Activated CD4-positive, alpha-beta T cell treated with anti-CD3 and anti-CD28 coated beads for 4 hours (primary cell): ENCODE measurements at places on chromosomes 13 and 19.

DNA sequence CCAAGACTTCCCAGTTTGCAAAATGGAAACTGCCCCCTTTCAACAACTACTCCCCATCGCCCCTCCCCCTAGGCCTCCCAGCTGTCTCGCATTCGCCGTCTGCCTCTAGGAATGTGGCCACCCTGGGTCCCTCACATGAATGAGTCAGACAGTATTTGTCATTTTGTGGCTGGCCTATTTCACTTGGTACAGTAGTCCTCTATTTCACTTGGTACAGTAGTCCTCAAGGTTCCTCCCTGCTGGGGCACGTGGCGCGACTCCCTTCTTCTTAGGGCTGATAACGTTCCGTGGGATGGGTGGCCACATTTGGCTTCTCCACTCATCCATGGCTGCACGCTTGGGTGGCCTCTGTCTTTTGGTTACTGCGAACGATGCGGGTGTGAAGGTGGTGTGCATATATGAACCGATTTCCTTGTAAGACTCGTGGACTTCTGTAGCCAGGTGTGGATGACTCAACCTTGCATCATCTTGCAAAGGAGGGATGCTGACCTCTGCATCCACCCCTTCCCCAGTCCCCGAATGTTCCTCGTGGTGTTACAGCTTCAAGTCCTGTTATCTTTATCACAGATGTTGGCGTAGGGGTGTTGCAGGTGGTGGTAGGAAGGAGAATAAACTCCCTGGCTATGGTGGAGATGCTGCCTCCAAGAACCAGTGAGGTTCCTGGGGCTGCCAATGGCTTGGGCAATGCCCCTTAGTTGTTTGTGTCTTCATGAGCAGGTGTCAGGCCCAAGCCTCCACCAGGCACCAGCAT is 112.1 kb upstream of the SOX1 start:
- no peak for DNase-seq

DNA sequence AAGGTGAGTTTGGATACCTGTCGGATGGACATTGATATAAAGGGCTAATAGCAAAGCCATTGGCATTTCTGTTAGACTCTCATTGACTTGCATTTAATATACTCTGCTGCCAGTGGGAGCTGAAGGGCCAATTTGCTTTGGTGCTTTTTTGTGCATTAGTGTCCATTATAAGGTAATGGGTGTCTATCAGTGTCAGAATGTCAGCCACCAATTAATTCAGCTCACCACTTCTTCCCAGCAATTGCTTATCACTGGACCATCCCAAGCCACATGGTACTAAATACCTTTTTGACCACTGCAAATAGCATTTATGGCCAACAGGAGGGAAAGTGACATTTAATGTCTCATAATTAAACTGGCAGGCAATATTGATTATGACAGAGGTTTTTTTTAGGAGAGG is 317.8 kb downstream of the TEX29 start:
- DNase-seq: no peak

GRCh38 chr19:12723381-12723640 is 421 bp downstream of the TNPO2 start:
- no peak for DNase-seq

- DNase-seq: no peak
Measured at GRCh38 chr13:24911133-24911908, 147.4 kb downstream of the RNF17 start.

DNA sequence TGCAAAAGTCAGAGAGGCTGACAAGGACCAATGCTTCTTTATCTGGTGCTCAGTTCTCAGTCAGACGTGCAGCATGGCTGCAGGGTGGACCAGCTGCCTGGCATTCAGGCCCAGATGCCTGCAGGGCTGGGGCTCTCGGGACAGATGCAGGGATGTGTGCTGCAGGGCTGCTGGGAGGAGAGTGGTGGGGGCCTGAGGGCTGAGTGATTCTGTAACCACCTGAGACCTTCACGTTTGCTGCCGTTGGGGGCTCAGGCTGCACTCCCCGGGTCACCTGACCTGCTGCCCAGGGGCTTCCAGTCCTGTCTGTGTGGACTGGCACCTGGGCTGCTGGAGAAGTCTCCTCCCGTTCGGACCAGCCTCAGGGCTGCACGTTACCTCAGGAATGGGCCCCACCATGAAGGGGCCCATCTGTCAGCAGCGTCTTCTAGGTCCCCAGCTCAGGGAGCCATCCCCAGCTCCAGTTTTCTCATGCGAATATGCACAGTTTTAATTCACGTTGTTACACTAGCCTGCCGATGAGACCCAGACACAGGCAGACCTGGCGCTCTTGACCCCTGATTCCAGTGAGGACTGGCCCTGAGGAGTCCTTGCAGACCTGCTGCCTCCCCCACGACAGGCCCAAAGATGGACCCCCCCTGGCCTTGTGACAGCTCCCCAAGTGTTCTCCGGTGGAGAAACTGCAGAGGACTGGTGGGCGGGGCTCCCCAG is 16.9 kb downstream of the KCTD15 start:
- DNase-seq: no peak

- no peak for DNase-seq
Measured at GRCh38 chr13:97477844-97478243, 43.9 kb downstream of the RAP2A start.

DNA sequence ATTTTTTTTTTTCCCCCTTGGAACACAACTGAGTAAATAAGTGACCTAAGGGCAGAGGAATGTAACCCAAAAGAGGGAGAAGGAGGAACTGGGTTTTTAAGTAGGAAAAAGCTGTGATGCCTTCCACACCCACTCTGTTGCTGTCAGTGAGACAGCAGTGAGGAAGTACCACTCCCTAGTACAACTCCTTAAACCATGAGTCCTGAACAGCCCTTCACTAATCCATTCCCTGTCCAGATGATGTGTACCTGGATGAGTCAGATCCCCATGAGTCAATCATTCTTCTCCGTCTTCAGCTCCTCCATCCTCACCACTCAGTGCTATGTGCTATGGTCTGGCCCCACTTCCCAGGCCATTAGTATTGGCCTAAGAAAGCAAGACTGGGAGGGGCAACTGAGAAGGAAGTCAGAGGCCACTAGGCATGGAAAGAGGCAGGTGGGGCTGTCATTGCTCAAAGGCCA is 12.9 kb upstream of the CXCL17 start:
- DNase-seq: no peak

GRCh38 chr13:44079413-44080205 is 199.9 kb downstream of the LACC1 start:
- DNase-seq: no peak

GRCh38 chr13:39656325-39656677 is 839 bp downstream of the COG6 start:
- no peak for DNase-seq

- DNase-seq: no peak
Measured at GRCh38 chr13:23510544-23510916, 59.7 kb upstream of the TNFRSF19 start.

GRCh38 chr19:55246462-55247451 is 12.1 kb downstream of the PPP6R1 start:
- no peak for DNase-seq

- DNase-seq: no peak
Measured at GRCh38 chr13:69331245-69331644, 776.4 kb upstream of the ATXN8OS start.

GRCh38 chr13:21608961-21609360 is 5.0 kb upstream of the MICU2 start:
- no peak for DNase-seq

DNA sequence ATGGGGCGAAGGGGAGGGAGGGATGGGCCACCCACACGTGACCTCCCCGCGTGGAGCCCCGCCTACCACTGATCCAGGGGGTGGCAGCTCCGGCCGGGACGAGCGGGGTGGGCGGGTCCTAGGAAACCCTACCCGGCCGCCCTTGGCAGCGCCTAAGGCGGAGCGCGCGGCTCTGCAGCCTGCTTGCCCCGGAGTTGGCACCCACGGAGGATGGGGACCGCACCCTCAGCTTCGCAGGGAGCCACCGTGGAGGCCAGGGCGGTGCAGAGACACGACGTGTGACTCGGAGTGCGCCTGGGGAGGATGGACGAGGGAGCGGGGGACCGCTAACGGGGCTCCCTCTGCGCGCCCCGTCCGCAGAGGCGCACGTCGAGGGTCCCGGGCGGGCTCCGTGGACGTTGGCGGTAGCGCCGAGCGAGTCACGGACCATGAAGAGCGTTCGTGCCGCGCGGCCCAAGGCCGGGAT is at the start of gene RGS9BP:
TSS of gene RGS9BP (plus strand) at position 129 of the 466 bp plus-strand sequence. CDS start 416 bp downstream, outside the sequence.
- DNase-seq: peak; percentile 69

DNA sequence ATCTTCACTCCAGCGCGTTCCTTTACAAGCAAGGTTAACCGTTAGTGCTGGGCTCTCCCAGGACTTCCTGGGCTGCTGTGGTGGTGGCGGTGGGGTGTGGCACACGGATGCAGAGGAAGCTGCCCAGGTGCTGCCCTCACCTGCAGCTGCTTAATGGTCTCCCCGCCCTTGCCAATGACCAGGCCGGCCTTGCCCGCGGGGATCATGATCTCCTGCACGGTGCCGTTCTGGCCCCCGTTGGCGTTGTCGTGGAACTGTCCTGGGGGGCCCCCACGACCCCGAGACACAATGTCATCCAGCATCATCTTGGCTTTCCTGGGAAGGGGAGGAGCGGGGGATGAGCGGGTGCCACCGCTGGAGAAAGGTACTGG is 6.1 kb downstream of the KHSRP start:
- no peak for DNase-seq

DNA sequence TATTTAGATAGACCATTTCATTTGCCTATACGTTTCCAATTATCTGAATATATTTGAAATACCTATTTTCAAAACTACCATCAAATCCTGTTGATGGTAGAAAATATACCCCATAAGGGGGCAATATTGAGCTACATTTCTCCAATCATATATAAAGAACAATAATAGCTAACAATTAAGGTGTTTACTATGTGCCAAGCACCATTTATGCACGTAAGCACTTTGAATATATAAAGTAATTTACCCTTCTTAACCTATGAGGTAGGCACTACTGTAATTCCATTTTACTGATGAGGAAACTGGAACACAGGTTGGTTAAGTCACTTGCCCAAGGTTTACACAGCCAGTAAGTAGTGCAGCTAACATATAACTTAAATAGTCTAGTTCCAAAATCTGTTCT is 79.2 kb downstream of the UBL3 start:
- no peak for DNase-seq

GRCh38 chr13:79525064-79525857 is 44.3 kb downstream of the NDFIP2 start:
- DNase-seq: no peak

- peak; percentile 50 for DNase-seq
Measured at GRCh38 chr19:29263305-29264135, 50.6 kb upstream of the UQCRFS1 start.

DNA sequence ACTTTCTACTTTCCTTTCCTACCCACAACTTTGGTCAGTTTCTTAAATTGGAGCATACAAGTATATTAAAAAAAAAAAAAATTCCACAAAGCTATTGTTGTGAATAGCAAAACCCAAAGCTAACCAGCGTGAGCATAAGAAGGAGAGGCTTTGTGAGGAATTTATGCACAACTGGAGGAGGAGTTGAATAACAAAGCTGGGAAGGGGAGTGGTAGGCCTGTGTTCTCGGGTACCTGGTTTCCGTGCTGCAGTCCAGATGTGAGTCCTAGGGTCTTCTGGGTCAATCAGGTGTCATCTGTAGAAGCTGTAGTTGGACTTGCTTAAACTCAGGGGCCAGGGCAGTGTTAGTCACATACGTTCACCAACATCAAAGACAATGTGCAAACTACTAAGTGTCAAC is 422.5 kb upstream of the SGCG start:
- no peak for DNase-seq

DNA sequence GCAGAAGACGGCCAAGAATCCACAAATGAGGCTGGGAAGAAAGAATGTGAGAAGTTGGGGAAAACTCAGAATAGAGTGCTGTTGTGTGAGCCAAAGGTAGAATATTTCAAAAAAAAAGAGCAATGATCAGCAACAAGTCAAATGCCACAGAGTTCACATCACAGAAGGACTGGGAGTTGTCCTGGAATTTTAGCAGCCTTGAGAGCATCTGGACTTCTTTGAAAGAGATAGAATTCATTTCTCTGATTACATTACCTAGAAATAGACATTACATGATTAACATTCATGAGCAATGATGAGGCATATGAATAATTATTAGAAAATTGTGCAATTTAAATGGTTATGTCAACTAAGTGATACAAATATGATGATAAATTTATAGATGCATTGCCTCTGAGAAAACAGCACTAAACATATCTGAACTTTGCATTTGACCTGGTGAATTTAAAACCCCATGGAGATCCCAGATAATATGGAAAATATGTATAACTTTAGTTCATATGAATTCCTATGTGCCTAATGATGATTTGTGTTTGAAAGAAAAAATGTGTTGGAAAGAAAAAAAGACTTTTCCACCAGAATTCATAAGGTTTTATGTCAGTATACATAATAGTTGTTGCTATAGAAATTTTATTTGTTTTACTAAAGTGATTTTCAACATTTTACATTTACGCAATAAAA is 186.2 kb downstream of the POSTN start:
- DNase-seq: no peak

DNA sequence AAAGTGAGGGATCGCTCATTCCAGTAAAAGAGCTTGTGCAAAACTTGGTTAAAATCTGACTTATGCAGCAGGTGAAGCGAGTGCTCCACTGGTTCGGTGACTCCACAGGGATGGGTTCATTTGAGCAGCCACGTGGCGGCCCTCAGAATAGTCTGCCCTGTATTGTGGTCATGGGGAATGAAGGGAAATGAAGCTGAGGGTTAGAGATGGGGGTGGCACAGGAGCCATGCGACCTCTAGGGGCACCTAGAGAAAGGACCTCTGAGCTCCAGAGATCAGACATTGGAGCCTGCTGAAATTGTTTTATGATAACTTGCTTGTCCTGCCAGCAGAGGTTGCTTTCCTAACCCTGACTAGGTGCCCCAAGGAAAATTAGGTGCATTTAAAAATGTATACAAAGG is 26.6 kb downstream of the CBY2 start:
- DNase-seq: no peak

GRCh38 chr19:45693106-45693788 is 781 bp downstream of the QPCTL start:
- DNase-seq: peak; percentile 75

- peak; percentile 22 for DNase-seq
Measured at GRCh38 chr19:5403968-5404640, 51.1 kb upstream of the ZNRF4 start.

DNA sequence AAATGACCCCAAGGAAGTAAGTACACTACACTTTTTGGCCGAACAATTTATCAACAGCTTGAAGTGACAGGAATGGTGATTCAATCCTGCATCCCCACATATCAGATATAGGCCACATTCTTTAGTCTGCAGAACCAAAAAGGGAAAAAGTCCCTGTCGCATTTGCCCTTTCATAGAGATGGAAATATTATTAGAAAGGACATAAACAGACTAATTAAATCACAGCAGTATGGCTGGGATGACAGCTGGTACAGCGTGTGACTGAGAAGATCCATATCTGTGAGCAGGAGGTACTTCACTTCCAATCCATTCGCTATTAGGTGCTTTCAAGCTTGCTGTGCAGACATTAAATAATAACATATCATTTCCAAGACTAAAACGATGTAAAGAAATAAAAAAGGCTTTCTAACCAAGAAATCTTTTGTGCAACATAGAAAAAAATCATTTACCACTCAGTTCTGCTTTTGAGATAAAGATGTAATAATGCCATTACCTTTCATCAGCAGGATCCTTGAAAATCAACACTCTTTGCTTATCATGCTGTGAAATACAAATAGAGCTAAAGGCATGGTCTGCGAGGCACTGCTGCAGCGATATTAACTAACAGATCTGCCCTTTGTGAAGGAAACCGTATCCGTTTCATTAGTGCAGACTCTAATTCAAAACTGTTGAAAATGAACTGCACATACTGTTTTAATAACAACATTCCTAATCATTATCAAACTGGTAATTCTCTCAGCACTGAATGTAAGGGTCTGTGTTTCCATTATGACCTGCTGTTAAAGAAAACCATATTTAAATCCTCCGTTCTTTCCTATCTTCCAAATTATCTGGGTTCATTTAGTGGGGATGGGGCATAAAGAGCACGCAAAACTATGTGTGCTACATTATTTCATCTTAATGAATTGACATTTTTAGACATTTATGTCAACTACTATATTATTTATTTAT is 245.6 kb downstream of the DACH1 start:
- DNase-seq: no peak
